Astrocyte of the cerebellum (primary cell): ENCODE measurements at places on chromosomes 2 and 18.

DNA sequence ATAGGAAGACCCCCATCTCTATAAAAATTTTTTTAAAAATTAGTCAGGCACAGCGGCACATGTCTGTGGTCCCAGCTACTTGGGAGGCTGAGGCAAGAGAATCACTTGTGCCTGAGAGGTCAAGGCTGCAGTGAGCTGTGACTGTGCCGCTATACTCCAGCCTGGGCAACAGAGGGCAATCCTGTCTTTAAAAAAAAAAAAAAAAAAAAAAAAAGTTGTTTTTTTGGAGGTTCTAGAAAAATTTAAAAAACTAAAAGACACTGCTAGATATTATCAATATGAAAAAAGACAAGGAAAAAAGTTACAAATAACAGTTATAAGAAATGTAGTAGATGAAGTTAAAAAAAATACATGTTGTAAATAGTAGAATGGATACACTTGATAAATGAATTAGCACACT lies 56.1 kb upstream of the C2orf15 start:
- DNase-seq = no peak

- DNase-seq = peak; percentile 23
Measured at GRCh38 chr2:69549421-69549820, 94.1 kb downstream of the AAK1 start.

DNA sequence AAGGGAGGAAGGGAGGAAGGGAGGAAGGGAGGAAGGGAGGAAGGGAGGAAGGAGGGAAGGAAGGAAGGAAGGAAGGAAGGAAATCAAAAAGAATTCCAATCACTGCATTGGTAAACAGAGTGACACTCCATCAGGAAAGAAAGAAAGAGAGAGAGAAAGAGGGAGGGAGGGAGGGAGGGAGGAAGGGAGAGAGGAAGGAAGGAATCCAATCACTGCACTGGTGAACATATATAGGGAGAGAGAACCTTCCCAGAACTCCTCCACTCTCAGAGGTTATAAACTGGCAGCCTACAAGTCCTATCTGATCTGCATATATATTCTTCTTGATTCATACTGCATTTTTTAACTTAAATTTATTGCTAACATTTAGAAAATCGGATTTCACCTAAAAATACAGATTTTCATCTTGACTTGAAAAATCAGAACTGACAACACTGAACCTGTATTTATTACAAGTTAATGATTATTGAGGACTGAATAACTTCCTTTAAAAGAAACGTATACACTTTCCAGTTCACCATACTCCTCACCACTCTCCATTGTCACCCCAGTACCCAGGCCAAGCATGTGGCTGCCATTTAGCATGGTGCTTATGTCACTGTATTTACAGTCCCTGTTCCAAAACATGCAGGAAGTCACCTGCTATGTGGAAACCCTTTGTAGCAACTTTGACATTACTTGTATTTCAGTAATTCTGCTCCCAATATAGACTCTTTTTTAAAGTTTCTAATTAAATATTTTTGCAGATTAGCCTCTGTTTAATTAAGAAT lies 83.5 kb downstream of the ANTXR1 start:
- DNase-seq = no peak

- DNase-seq = peak; percentile 33
Measured at GRCh38 chr2:157866202-157866601, 9.9 kb downstream of the ACVR1 start.

DNA sequence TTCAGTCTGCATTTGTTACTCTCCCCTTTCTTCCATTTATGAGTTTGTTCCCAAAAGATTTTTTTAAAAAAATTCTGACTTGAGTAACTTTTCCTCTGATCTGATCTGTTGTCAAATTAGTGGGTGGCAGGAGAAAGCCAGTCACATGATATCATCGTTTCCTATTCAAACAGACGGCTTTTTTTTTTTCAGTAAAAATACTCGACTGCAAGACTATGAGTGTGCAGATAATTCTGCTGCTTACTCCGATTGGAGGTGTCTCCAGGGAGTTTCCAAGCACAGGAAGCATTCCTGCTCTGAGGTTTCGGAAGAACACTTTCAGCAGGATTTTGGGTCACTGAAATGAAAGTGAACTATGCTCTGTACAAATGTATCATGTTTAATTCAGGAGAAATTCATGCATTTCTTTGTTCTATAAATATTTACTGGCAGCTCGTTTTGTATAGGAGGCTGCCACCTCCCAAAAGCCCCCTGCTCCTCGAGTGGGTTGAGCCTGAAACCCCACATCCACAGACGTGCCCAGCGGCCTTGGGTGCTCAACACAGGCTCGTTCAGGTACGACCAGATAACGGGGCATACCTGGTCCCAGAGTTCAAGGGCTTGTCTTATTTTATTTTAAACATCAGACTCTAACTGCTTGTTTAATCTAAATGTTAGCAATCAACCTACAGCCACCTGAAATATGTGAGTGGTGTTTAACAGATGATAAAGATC lies 126.9 kb upstream of the ZNF516 start:
- DNase-seq = no peak

DNA sequence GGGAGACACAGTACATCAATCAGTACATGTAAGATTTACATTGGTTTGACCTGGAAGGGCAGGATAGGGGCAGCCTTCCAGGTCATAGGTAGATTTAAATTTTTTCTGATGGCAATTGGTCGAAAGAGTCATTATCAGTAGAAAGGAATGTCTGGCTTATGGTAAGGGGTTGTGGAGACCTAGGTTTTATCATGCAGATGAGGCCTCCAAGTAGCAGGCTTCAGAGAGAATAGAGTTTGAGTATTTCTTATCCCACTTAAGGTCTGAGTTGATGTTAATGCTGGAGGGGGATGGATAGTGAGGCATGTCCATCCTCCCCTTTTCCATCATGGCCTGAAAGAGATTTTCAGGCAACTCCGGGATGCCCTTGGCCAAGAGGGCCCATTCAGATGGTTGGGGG lies 60.7 kb downstream of the SPTBN1 start:
- no peak for DNase-seq

- DNase-seq = no peak
Measured at GRCh38 chr2:128376241-128377041, 57.8 kb upstream of the HS6ST1 start.

DNA sequence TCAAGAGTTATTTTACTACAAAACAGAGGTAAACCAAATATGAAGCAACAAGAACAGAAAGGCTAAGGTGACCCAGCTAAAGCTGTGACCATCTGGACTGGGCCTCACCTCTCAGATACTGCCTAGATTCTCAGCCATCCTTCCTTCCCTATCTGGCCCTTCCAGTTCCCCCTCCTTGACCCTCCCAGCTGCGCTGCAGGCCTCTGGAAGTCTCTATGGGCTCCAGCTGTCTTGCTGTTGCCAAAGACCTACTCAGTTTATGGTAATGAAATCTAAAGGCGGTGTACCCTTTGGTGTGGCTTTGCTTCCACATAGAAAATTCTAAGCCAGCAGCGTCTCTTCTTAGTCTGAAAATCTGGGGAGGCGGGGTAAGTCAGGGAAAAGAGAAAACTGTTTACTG lies 55.7 kb downstream of the ARHGEF33 start:
- no peak for DNase-seq

DNA sequence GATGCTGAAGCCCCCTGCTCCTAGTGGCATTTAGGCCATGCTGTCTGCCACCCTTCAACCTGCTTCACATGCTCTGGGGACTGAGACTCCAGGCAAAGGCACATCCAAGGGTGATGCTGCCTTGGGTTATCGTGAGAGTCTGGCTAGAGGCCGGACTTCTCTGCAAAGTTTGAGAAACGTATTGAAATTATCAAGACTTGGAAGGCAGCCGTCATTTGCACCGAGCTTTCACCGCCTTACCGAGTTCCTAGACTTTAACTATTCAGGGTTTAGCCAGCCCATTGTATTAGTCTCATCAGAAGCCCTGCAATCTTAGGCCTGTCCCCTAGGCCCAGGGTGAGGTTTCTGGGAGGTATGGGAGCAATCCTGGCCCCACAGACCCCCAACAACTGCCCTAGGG lies 34.0 kb downstream of the RDH14 start:
- DNase-seq = no peak

DNA sequence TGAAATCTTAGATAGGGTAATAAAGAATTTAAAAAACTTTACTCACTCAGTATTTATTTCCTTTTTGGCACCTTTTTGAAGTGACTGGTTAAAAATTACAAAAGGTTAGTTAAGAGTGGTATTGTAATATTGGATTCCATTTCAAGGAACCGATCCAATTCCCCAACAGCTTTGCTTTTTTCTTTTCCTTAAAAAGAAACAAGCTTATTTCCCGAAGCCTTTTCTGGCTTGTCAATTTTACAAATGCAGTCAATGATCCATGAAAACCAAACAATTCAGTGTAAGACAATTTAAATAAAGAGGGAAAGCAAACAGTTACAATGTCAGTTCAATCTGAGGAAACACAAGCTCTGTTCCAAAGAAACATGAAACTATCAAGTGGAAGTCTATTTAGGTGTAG lies 200.2 kb downstream of the RIT2 start:
- DNase-seq = peak; percentile 56

- no peak for DNase-seq
Measured at GRCh38 chr2:38125842-38126241, 49.9 kb upstream of the CYP1B1 start.

DNA sequence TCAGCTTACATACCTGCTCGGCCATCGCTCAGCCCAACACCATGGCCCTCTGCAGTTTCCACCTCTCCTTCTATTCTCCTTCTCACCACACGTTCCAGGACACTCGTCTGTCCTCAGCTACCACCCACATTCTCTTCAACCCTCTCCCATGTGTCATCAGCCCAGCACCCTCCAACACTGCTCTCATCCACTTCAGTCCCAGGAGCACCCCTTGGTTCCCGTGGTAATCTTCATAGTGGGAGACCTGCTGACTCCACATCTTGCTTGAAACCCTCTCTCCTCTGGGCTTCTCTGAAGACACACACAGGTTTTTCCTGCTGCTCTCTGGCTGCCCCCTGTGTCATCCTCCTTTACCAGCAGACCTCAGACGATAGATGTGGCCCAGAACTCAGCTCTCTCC lies 228.7 kb downstream of the GBX2 start:
- no peak for DNase-seq

GRCh38 chr18:48867978-48868377 lies 82.8 kb downstream of the SMAD7 start:
- no peak for DNase-seq

DNA sequence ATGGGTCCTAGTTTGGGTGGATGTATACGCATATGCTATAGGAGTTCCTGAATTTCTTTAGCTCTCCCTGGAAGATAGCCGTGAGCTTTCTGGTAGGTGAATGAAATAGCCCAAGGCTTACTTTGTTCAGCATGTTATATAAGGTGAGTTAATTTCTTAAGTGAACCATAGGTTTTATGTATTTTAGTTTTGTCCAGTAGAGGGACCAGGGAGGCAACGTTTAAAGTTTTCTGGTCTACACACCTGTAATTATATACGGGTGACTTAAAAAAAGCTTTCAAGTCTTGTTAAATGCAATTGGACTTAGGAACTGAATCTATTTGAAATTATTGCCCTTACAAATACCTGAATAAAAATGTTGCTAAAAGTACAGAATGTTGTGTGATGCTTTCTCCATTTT lies 402.5 kb upstream of the DDX18 start:
- no peak for DNase-seq
